ENCODE measurements at places on chromosomes 4 and X. TPM values are rescaled to one million over a fixed set of nuclear protein-coding genes. Genes with fewer than 3 reads are reported as not detected.

NDST3 gene
- total RNA-seq: not detected

CENPVL1 gene
- not detected for total RNA-seq

CSAG1 gene
- not detected for total RNA-seq

BEX2 gene
- 2.1 TPM for total RNA-seq

DCAF12L2 gene
- 0.11 TPM for total RNA-seq

CXorf49 gene
- not detected for total RNA-seq

RS1 gene
- total RNA-seq: not detected

KIT gene
- 0.89 TPM for total RNA-seq

TLR1 gene
- 2.5 TPM for total RNA-seq

C4orf54 gene
- under 0.01 TPM for total RNA-seq

SYP gene
- total RNA-seq: 0.33 TPM

PNMA3 gene
- total RNA-seq: 0.12 TPM

MAGEB1 gene
- not detected for total RNA-seq

SRPX gene
- 154 TPM for total RNA-seq

FAT1 gene
- total RNA-seq: 159 TPM

EPGN gene
- 1.1 TPM for total RNA-seq

IQCM gene
- not detected for total RNA-seq

PIR gene
- total RNA-seq: 15.5 TPM

GAGE13 gene
- total RNA-seq: not detected

SSX3 gene
- not detected for total RNA-seq

HPSE gene
- total RNA-seq: 0.75 TPM

MTNR1A gene
- total RNA-seq: not detected

OPRPN gene
- not detected for total RNA-seq

SPRY1 gene
- total RNA-seq: 1.9 TPM

RRAGB gene
- total RNA-seq: 11.8 TPM

USP17L10 gene
- total RNA-seq: not detected

UGT2A1 gene
- not detected for total RNA-seq

GPC4 gene
- 2.2 TPM for total RNA-seq

ADH1B gene
- total RNA-seq: 0.33 TPM

WWC2 gene
- total RNA-seq: 26.8 TPM

USP51 gene
- 2.5 TPM for total RNA-seq

ZFYVE28 gene
- 5.0 TPM for total RNA-seq

EDNRA gene
- total RNA-seq: 3.5 TPM

HTN1 gene
- not detected for total RNA-seq
